ENCODE measurements at places on chromosomes 7 and 10.

DNA sequence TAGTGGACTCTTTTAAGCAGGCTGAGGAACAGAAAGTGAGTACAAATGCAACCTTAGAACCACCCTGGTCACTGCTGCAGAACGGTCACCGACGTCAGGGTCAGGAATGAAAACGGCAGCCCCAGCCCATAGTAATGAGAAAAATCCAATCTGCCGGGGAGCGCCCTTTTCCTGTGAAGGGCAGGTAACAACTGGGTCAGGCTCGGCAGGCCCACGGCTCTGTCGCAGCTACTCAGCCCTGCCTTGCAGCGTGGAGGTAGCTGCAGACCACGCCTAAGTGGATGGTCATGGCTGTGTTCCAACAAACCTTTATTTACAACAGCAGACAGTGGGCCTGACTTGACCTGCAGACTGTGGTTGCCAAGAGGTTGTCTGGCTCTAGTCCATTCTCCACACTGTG is 563.2 kb downstream of the DNAJB6 start:
- DNase-seq, result no peak

DNA sequence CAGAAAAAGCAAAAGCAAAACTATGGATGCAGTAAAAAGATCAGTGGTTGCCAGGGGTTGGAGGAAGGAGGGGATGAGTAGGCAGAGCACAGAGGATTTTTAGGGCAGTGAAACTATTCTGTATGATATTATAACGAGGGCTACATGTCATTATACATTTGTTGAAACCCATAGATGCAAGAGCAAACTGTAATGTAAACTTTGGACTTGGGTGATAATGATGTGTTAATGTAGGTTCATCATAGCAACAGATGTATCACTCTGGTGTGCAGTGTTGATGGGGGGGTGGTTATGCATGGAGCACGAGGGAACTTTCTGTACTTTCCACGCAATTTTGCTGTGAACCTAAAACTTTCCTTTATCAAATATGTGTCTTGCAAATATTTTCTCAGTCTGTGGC is 23.2 kb downstream of the SLK start:
- DNase-seq, result no peak

DNA sequence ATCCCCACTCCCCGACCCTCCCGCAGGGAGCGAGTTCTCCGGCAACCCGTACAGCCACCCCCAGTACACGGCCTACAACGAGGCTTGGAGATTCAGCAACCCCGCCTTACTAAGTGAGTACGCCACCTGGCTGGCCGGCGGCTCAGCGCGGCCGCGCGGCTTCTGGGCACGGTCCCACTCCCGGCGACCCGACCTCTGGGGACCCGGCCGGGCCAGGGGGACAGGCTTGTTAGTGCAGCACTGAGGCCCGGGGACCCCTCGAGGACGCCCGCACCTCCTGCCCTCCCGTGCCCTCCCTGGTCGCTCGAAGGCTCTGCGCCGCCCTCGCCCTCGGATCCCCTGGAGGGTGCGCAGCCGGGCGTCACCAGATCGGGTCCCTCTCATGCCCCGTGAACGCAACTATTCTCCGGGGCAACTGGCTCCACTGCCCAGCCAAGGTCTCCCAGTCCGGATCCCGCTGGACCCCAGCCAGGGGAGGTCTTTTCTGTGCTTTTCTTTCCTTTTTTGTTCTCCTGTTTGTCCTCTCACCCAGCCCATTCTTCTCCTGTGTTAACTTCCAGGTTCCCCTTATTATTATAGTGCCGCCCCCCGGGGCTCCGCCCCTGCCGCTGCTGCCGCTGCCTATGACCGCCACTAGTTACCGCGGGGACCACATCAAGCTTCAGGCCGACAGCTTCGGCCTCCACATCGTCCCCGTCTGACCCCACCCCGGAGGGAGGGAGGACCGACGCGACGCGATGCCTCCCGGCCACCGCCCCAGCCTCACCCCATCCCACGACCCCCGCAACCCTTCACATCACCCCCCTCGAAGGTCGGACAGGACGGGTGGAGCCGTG is 81.8 kb downstream of the PAX2 start:
- no peak for DNase-seq

GRCh38 chr10:10644008-10644646 is 373.5 kb upstream of the CELF2 start:
- no peak for DNase-seq

DNA sequence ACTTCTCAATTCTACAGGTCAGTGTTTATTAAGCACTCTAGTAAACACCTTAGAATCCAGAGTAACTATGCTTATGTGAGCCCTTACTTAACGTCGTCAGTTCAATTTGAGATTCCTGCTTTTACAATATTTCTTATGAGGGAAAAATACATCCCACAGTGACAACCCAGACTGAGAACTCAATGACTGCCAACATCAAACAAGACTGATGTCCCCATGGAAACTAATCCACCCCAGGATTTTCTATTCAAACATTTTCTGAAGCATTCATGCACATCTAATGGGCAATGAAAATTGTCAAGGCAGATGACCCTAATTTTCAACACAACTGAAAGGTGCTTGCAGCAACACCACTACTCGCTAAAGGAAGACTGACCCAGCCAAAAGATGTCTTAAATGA is 67.0 kb downstream of the ATE1 start:
- DNase-seq, result no peak

GRCh38 chr7:24854866-24855265 is 97.6 kb upstream of the GSDME start:
- no peak for DNase-seq

GRCh38 chr10:106183041-106183440 is 981.5 kb downstream of the SORCS1 start:
- DNase-seq, result no peak

- DNase-seq, result peak; percentile 48
Observed at GRCh38 chr7:117169907-117170306, 153.0 kb downstream of the WNT2 start.

GRCh38 chr10:12819071-12819470 is 182.4 kb downstream of the CCDC3 start:
- DNase-seq, result no peak

Measured in trophoblast cell (in vitro differentiated cells and primary cell).